ENCODE measurements at places on chromosomes 6 and 20.

DNA sequence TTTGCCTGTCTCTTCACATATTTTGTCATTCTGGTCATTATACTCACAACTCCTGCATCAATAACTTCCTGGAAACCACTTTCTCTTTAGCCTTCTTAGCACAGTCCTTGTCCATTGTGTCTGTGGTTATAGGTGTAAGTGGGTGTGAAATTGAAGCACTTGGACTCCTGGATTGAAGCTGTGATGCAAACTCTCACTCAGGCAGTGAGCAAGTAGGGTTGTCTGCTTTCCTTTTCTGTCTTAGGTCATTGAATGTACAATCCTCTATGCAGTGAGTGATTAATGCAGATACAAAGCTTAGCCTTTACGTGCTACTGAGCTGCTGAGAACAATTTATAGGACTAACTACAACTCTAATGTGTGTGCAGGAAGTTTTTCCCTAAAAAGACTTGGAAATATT, 54.8 kb downstream of the ADGRB3 start:
- H3K27me3 ChIP-seq, result no peaks in the 10 kb centered on the region
- no peaks in the 10 kb centered on the region for H3K4me1 ChIP-seq
- no peaks in the 10 kb centered on the region for H3K36me3 ChIP-seq

- H3K4me1 ChIP-seq, result no peaks in the 10 kb centered on the region
- H3K27me3 ChIP-seq, result no peaks in the 10 kb centered on the region
- no peak overlapping the region for H3K4me3 ChIP-seq
- no peak for DNase-seq
- H3K36me3 ChIP-seq, result no peaks in the 10 kb centered on the region
Observed at GRCh38 chr20:1491860-1492642, 831 bp upstream of the SIRPB2 start.

DNA sequence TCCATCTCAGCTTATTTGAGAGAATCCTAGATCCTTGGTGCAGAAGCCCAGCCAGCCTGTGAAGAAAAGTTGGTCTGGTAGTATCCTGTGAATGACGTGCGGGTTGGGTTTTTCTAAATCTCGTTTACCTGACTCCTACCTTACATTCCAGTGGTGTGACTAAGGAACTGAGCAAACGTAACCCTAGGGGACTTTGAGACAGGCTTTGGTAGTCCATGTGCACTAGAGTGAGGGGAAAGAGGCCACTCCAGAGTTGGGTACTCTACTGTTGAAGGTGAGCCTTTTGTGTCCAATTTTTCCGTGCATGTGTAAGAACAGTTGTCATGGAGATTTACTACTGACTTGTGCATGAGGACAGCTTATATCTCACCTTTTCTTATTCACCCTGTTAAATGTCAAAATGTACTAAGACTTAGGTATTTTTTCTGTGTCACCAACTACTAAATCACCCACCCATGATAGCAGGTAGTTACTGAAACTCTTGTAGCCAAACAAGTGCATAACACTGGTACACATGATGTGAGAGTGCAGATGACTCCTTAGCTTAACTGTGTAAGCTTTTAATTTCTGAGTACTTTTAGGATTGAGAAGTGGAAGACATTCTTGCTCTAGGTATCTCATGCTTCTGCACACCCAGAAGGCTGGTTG, 26.3 kb upstream of the PLCG1 start:
- H3K4me3 ChIP-seq, result no peak overlapping the region
- peaks cover 30% of the 10 kb centered on the region for H3K36me3 ChIP-seq
- no peak overlapping the region for H3K27ac ChIP-seq
- H3K4me1 ChIP-seq, result no peaks in the 10 kb centered on the region
- H3K27me3 ChIP-seq, result no peaks in the 10 kb centered on the region

- peak overlapping the region; percentile 28 for H3K27ac ChIP-seq
- no peaks in the 10 kb centered on the region for H3K36me3 ChIP-seq
- DNase-seq, result no peak
- no peak overlapping the region for H3K4me3 ChIP-seq
- no peaks in the 10 kb centered on the region for H3K27me3 ChIP-seq
Observed at GRCh38 chr20:62378215-62378614, 8.7 kb upstream of the RPS21 start.

DNA sequence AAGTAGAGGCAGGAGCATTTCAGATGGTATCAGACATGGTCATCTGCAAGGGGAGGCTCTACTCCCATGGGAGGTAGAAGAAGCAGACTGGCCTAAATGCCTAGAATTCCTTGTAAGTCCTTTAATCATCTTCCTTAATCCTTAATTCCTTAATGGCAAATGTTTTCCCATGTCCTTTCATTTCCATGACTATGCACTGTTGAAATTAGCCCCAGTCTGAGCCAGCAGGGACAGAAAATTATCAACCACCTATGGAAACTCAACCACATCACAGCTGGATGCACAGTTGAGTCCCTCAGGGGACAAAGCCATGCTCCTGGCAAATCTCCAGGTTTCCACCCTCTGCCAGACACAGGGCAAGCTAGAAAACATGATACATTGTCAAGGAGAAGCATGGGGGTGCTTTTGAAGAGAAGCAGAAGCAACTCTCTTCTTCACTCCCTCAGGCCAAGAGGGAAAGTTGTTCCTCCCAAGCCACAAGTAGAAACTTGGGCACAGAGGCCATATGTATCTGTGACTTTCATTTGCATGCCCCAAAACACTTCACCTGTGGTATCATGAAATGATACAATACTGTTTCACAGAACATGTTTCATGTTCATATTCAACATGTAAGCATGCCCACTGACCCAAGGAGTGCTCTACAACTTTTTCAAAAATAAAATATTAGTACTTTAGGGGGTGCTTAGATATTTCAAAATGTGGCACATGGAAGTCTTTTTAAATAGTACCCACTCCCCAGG, 683.6 kb downstream of the KIF16B start:
- H3K27me3 ChIP-seq, result no peaks in the 10 kb centered on the region
- no peak overlapping the region for H3K27ac ChIP-seq
- H3K4me3 ChIP-seq, result no peak overlapping the region
- DNase-seq, result no peak
- peaks cover 44% of the 10 kb centered on the region for H3K4me1 ChIP-seq

- no peak overlapping the region for H3K27ac ChIP-seq
- no peak for DNase-seq
- no peaks in the 10 kb centered on the region for H3K27me3 ChIP-seq
- H3K4me1 ChIP-seq, result peaks cover 19% of the 10 kb centered on the region
- H3K4me3 ChIP-seq, result no peak overlapping the region
- no peaks in the 10 kb centered on the region for H3K36me3 ChIP-seq
Observed at GRCh38 chr20:32391003-32391402, 32.9 kb downstream of the ASXL1 start.

DNA sequence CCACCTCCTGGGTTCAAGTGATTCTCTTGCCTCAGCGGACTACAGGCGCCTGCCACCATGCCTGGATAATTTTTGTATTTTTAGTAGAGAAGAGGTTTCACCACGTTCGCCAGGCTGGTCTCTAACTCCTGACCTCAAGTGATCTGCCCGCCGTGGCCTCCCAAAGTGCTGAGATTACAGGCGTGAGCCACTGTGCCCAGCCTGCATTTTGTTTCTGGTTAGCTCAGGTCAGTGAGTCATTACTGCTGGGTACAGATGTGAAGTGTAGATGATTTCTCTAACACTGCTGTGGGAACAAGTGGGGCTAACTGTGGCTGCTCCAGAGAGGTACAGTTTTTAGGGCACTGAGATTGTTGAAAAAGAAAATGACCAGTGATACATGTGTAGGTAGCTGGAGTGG, 188.6 kb downstream of the PRL start:
- H3K27ac ChIP-seq, result no peak overlapping the region
- H3K4me3 ChIP-seq, result no peak overlapping the region
- no peak for DNase-seq
- no peaks in the 10 kb centered on the region for H3K4me1 ChIP-seq
- H3K27me3 ChIP-seq, result no peaks in the 10 kb centered on the region

DNA sequence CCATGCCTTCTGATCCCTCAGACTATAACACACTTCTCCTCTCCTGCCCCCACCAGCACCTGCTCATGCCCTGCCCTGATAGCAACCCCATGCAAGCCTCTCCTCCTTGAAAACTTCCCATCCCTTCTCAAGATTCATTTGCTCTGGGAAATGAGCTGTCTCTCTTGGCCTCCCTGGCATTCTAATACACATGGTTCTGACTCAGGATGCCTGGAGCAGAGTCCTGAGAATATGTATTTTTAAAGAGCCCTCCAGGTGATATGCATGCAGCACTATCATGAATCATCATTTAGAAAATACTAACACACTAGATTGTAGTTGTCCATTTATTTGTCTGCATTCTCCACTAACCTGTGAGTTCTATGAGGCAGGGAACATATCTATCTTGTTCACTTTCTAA, 26.6 kb downstream of the HDGFL1 start:
- no peak for DNase-seq
- no peak overlapping the region for H3K4me3 ChIP-seq
- H3K27ac ChIP-seq, result no peak overlapping the region

- H3K36me3 ChIP-seq, result no peaks in the 10 kb centered on the region
- no peak overlapping the region for H3K4me3 ChIP-seq
- no peak for DNase-seq
- no peak overlapping the region for H3K27ac ChIP-seq
- no peaks in the 10 kb centered on the region for H3K27me3 ChIP-seq
Observed at GRCh38 chr6:1216488-1216974, 95.4 kb upstream of the FOXQ1 start.

- peaks cover 40% of the 10 kb centered on the region for H3K36me3 ChIP-seq
- H3K4me1 ChIP-seq, result no peaks in the 10 kb centered on the region
- no peak overlapping the region for H3K27ac ChIP-seq
- DNase-seq, result no peak
- no peaks in the 10 kb centered on the region for H3K27me3 ChIP-seq
- H3K4me3 ChIP-seq, result no peak overlapping the region
Observed at GRCh38 chr20:62272200-62272599, 30.6 kb upstream of the ADRM1 start.

- H3K36me3 ChIP-seq, result no peaks in the 10 kb centered on the region
- no peak overlapping the region for H3K27ac ChIP-seq
- H3K4me3 ChIP-seq, result no peak overlapping the region
- no peaks in the 10 kb centered on the region for H3K4me1 ChIP-seq
- H3K27me3 ChIP-seq, result no peaks in the 10 kb centered on the region
Observed at GRCh38 chr20:1623501-1624205, 3.8 kb upstream of the SIRPB1 start.

- no peaks in the 10 kb centered on the region for H3K4me1 ChIP-seq
- H3K4me3 ChIP-seq, result no peak overlapping the region
Observed at GRCh38 chr6:12160326-12160725, 129.8 kb upstream of the EDN1 start.

DNA sequence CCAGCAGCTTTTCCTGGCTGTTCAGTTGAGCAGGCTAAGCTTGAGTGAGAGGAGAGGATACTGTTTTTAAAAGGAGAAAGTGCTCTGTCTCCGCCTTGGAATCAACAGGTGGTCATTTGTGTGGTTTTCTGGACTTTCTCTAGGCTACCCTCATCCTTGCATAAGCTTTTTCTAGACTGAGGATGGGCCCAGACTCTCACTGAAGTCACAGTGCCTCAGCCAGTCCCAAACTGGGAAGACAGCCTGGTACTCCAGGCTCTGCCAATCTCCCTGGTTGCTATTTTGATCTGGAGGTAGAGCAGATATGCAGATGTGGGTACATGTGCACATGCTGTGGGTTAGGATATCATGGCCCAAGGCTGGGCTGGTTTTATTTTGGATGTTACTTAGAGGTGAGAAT, 7.0 kb downstream of the SCUBE3 start:
- H3K4me3 ChIP-seq, result no peak overlapping the region
- no peaks in the 10 kb centered on the region for H3K27me3 ChIP-seq
- no peak for DNase-seq
- peaks cover 17% of the 10 kb centered on the region for H3K4me1 ChIP-seq
- H3K36me3 ChIP-seq, result no peaks in the 10 kb centered on the region

DNA sequence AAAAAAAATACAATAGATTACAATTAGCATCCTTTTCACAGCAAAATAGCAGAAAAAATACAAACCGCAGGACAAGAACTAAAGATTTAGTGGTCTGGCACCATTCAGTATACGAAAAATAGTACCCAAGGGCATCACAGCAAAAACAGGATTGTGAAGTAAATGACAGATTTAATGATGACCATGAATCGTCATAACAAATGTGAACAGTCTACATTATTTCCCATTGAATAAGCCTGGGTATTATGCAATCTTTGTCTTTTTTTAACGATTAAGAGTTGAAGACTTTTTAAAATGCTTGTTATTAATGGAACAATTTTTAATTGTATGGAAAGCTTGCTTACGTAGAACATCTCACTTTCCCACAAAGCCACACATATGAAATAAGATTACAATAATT, 432.8 kb downstream of the PKHD1 start:
- no peak for DNase-seq
- no peaks in the 10 kb centered on the region for H3K36me3 ChIP-seq
- H3K4me3 ChIP-seq, result no peak overlapping the region
- H3K4me1 ChIP-seq, result no peaks in the 10 kb centered on the region
- H3K27me3 ChIP-seq, result no peaks in the 10 kb centered on the region

DNA sequence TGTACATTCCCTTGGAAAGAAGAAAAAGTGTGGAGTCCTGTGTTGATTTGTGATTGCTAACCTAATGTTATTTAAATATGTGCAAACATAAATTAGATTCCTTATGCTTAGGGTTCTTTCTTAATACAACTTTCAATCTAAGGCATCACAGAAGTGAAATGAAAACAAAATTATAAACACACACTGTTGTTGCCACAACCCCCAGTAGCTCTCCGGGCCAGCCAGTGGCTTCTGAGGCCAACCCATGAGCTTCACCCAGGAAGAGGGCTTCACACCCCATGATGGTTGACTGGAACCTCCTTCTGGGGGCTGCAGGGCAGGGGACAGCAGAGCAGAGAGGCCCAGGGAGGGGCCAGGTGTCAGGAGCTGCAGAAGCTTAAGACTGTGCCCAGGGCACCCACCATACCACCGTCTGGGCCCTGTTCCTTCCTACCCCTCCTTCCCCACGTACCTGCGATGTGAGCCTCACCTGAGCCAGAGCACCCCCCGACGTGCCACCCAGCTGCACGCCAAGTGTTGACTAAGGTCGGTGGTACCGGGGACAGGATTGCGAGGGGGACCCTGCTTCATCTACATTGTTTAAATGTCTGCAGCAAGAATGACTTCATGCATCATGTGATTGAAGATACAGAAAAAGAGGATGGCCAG, 110.5 kb downstream of the FAM120B start:
- H3K36me3 ChIP-seq, result no peaks in the 10 kb centered on the region
- H3K4me1 ChIP-seq, result no peaks in the 10 kb centered on the region
- DNase-seq, result no peak
- H3K27ac ChIP-seq, result no peak overlapping the region

- H3K27ac ChIP-seq, result no peak overlapping the region
- peaks cover 14% of the 10 kb centered on the region for H3K4me1 ChIP-seq
- no peaks in the 10 kb centered on the region for H3K36me3 ChIP-seq
- H3K4me3 ChIP-seq, result no peak overlapping the region
- DNase-seq, result no peak
- no peaks in the 10 kb centered on the region for H3K27me3 ChIP-seq
Observed at GRCh38 chr6:121867095-121867494, 431.6 kb downstream of the GJA1 start.

DNA sequence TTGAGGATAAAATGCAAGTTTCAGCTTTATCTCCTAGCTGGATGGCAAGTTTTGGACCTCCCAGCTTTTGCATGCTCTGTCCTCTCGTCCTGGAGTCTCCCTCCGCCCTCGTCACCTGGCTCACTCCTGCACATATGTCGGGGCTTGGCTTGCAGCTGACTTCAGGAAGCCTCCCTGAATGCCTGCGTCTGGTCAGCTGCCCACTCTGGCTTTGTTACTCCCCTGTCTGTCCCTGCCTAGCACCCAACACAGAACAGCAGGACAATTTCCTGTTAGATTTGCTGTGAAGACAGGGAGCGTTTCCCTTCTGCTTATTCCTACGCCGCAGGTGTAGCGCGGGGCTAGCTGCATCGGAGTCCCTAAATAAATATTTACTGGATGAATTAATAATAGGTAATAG, 5.4 kb downstream of the JPH2 start:
- H3K27me3 ChIP-seq, result no peaks in the 10 kb centered on the region
- peak overlapping the region; percentile 96 for H3K27ac ChIP-seq
- no peak for DNase-seq
- H3K4me1 ChIP-seq, result peaks cover 10% of the 10 kb centered on the region
- H3K36me3 ChIP-seq, result no peaks in the 10 kb centered on the region

Measured in thoracic aorta (tissue), 2 donors.